ENCODE measurements at places on chromosomes 16 and 17.

GRCh38 chr17:48037036-48037837, at the start of gene COPZ2:
Gene COPZ2 (minus strand): TSS chr17:48037797. CDS start chr17:48037777, 20 bp downstream.
- no peak for DNase-seq

DNA sequence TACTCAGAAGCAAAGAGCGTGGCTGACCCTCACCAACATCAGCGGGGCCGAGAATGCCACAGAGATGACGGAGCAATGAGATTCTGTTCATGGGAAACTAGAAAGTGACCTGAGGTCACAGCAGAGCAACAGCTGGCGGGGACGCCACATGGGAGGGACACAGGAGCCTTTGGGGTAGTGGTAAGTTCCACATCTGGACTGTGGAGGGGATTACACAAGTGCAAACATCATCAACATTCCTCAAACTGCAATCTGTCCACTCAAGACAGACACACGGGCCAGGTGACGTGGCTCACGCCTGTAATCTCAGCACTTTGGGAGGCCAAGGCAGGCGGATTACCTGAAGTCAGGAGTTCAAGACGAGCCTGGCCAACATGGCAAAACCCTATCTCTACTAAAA, 11.2 kb downstream of the HAGH start:
- DNase-seq, result no peak

DNA sequence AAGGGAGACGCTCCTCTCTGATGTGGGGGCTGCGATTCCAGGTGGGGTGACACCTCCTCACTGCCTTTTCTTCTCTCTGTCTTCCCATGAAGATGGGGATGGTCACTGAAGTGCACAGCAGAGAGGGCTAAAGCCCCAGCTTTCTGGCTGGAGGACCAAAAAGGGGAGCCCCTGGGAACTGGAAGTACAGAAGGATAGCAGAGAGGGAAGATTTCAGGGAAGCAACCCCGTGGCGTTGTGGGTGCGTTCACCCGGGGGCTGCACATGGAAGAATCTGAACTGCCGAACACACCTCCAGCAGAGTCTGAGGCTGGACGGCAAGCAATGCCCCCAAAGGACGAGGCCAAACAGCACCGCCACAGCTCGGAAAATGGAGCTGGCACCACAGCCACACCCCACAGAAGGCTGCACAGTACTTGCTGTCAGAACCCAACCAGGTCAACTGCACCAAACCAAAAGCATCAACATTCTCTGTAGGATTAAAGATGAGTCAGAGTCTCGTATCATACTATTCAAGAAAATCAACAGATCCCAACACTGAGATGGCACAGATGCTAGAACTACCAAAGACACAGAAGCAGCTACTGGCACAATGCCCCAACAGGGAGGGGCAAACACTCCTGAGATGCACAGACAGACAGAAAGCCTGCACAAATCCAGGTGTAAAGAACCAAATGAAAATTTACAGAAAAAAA, 49.9 kb downstream of the MAP1LC3B start:
- DNase-seq, result no peak

- no peak for DNase-seq
Observed at GRCh38 chr17:44176257-44176656, 5.8 kb downstream of the ASB16 start.

DNA sequence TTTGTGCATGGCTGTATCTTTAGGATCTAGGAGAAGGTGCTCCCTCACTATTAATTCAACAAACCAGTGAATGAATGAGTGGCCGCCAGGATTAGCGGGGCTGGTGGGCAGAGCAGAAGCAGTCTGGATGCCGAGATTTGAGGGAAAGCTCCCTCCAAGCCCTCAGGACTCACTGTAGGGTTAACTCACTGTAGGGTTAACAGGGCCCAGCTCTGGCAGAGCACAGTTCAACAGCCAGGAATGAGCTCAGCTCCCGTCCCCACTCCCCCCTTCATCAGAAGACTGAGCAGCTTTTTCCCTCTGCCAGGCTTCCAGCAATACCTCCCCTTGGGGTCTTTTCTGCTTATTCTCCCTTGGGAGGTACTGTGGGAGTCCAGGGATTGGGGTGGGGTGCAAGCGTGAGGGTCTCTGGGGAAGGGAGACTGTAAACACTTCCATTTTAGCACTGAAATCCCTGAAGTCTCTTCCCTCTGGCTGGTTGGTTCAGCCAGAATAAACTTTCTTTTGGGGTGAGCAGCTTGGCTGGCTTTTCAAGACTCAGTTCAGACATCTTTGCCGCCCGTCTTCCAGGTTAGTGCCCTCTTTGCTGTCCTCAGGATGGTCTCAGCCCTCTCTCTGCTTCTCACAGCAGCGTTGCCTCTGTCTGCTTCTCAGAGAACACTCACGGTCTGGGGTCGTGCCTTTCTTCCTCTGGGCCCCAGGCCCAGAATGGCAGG, 53.7 kb upstream of the WSB1 start:
- no peak for DNase-seq

DNA sequence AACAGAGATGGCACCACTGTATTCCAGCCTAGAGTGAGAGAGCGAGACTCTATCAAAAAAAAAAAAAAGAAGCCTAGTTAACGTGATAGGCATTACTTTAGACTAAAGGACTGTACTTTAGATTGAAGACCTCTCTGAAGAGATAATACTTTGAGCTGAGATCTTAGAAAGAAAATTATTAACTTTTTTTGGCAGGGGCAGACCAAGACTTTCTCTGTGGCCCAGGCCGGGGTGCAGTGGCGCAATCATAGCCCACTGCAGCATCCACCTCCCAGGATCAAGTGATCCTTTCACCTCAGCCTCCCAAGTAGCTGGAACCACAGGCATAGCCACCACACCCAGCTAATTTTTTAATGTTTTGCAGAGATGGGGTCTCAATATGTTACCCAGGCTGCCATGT, 75.7 kb upstream of the TNRC6A start:
- DNase-seq, result no peak

DNA sequence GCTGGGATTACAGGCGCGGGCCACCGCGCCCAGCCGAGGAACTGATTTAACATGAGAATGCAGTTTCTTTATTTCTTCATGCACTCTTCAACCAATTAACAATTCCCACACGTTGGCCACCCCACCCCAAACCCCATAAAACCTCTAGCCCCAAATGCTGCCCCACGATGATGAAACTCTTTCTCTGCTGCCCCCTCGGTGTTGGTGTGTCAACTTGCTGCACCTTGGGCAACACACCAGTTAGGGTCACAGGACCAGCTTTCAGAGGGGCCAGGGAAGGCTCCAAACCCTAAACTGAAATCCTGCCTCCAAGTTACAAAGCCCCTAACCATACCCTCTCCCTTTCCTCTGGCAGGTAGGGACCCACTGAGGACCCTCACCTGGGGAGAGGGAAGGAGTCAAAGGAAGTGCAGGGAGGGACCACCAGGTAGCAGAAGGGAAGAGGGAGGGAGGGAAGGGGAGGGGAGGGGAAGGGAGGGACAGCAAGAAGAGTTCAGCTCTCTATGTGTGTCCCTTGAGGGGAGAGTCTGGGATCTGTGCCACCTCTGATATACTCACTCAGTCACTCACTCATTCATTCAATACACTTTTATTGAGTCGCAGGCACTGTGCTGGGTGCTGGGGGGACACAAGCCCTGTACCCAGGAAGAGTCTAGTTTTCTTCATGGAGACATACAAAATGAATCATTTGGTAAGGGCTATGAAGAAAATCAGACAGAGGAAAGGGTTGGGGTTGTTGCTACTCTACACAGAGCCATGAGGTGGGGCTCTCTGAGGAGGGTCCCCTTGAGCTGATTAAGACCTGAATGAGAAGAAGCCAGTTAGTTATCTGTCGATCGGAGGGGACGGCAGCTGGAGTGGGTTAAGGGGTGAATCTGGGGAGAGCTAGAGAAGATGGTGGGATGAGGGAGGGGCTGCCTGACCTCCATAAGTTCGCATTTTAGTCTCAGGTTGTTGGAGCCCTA, 3.9 kb downstream of the PLXDC1 start:
- no peak for DNase-seq

DNA sequence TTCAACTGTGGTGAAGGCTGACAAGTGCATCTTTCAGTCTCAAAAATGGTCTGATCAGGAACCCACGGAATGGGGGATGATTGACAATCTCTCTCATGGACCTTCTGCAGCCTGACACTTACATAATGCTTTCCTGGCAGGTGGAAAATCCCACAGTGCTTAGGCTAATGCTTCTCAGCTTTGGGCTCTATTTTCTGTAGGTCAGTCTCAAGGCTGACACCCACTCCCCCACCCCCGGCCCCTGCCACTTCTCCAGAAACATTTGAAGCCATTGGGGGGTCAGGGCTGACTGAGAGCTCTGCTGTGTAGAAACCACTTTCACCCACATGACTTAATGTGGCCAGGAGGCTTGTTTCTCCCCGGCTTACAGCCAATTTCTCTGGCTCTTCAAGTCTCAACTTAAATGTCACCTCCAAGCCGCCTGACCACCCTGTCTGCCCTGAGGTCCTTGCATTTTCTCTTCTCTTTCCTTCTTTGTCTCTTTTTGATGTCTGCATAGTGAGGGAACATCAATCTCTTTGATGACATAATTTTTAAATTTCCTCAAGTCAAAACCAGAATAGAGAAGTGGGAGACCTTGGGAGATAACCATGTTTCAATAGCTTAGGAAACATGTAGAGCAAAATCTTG, 16.7 kb upstream of the IRF8 start:
- no peak for DNase-seq

DNA sequence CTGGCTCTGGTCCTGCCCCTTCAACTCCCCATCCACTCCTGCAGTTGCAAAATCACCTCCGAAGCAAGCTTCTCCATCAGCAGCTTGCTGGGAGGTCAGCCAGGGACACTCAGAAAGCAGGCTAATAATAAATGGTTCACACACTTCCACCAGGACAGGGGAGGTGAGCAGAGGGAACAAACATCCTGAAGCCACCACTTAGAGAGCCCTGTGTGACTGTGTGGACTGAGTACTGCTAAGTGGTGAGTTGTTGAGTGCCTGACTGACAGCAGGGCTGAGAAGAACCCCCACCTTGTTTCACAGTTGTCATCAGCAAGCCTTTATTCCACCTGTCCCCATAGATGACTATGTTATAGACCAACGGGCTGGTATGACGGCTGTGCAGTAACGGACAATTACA, 213.9 kb downstream of the CBLN1 start:
- no peak for DNase-seq

- DNase-seq, result no peak
Observed at GRCh38 chr17:50672831-50673551, 34.7 kb downstream of the ANKRD40 start.

GRCh38 chr17:69239611-69240600, 11.3 kb upstream of the ABCA10 start:
- DNase-seq, result no peak

GRCh38 chr16:74874912-74875546, 100.4 kb upstream of the FA2H start:
- no peak for DNase-seq

DNA sequence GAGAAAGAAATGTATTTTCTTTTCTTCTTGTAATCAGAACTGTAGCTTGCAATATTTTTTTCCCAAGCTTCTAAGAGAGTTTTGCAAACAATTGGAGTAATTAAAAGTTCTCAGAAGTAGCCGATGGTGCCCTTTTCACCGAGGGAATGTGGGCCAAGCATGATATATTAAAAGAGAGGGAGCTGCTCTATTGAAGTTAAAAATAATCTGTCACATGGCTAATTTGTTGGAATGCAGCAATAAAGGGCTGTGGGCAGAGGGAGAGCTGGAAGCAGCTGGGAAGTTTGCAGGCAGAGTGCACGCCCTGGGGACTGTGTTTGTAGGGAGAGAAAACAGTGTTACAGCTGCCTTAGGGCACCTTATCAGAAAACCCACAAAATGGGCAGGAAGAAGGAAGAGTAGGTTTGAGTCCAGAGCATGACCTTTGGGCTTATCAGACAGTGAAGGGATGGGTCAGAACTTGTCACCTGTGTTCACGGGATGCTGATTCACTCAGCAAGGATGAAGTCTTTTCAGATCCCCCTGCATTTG, 18.5 kb upstream of the TERF2 start:
- DNase-seq, result no peak

DNA sequence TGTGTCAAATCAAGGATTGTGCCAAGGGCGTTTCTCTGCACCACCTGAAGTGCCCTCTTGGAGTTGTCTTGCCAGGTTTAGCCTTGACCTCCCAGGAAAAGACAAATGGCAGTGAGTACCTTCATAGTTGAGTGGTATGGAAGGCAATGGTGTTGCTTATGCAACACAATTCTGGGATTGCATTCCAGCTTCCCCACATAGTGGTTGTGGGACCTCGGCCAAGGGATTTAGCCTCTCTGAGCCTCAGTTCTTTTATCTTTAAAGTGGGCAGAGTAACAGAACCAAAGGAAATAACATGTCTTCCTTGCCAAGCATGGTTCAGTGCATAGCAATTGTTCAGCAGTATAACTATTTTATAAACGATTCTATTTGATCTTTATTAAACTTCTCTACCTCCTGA, 49.4 kb downstream of the CCDC42 start:
- DNase-seq, result no peak

DNA sequence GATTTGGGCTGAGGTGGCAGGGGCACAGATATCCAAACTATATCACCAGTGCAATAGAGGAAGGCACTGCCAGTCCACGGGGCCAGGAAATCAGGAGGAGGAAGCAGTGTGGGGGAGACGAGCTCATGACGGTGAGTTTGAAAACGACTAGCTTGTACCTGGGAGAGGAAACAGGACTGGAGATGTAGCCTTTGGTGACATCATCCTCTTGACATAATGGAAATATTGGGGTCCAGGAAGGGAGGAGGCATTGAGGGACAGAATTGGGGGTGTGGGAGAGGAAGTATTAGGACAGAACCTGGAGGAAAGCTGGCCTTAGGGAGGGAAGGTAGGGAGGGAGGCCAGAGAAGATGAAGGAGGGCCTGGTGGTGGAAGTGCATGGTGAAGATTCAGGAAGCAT, 109.1 kb downstream of the RGS9 start:
- DNase-seq, result no peak

DNA sequence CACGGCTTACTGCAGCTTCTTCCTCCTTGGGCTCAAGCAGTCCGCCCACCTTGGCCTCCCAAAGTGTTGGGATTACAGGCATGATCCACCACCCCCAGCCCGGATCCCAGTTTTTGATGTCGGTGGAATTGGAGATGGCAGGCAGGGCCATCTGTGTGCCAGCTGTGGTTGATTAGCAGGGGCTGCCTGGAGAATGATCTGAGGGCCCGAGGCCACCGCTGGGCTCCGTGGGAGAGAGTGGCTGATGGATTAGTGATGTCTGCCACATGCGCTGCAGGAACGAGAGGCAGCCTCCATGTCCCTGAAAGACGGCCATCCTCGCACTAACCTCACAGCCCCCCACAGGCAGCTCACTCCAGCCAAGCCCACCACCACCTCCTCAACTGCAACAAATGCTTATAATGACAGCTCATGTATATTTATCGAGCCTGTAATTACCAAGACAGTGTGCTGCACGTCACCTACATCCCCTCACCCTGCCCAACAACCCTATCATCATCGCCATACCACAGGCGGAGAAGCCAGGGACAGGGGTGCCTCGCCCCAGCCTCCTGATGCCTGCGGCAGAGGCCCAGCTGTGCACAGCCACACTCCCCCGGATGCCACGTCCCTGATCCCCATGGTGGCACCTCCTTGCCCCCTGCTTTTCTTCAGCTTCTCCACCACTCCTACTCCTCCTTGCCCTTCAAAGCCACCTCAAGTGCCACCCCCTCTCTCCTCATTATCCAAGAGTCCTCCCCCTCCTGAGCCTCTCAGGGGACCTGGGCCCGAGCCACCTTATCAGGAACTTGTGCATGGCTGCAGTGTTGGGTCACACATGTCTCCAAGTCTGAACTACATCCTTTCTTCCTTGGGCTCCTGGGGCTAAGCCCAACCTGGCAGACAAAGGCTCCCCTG, 33.2 kb downstream of the ACTG1 start:
- DNase-seq, result no peak
